Activated naive CD8-positive, alpha-beta T cell treated with anti-CD3 and anti-CD28 coated beads, Interleukin-2, amount 50 U/mL, for 16 hours (primary cell): ENCODE measurements at places on chromosomes 1 and 21.

GRCh38 chr1:235093696-235094592 lies 34.7 kb downstream of the TOMM20 start:
- peak; percentile 64 for DNase-seq

- DNase-seq, result no peak
Measured at GRCh38 chr21:40938078-40938477, 91.1 kb upstream of the DSCAM start.

- no peak for DNase-seq
Measured at GRCh38 chr1:235637756-235638534, 11.6 kb downstream of the GNG4 start.

GRCh38 chr21:33040215-33040614 lies 14.5 kb downstream of the OLIG2 start:
- DNase-seq, result no peak

- no peak for DNase-seq
Measured at GRCh38 chr1:98668733-98669132, 7.2 kb downstream of the SNX7 start.

- no peak for DNase-seq
Measured at GRCh38 chr1:228378873-228379460, 27.7 kb downstream of the TRIM11 start.

DNA sequence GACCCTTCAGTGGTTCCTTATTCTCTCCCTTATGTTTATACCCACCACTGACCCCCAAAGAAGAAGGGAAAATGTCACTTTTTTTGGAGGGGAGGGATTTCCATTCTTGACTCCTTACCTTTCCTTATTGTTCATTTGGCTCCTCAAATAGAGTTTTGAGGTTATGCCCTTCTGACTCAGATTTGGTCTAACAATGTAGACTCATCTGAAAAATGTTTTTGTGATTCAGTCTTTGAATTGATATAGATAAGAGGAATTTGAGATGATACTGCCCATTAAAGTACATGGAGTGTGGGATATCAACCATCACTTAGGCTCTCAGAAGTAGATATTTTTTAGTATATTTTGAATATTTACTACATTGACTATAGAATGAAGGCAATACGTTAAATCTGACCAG lies 16.1 kb downstream of the USP1 start:
- no peak for DNase-seq
